Fibroblast of villous mesenchyme (primary cell): ENCODE measurements at places on chromosomes 5 and 9. TPM values are rescaled to one million over a fixed set of nuclear protein-coding genes. Genes with fewer than 3 reads are reported as not detected.

AGTPBP1 gene
- total RNA-seq = 5.5 and 6.9 TPM in 2 replicates

CDC14B gene
- total RNA-seq = 13.2 and 26.8 TPM in 2 replicates

PCDHGA5 gene
- 1.3 and 1.9 TPM in 2 replicates for total RNA-seq

MARCHF11 gene
- not detected in 2 replicates for total RNA-seq

DIMT1 gene
- 35.4 and 47.5 TPM in 2 replicates for total RNA-seq

SLC27A6 gene
- total RNA-seq = under 0.01 and 0.32 TPM in 2 replicates

C5orf46 gene
- total RNA-seq = 0.43 and 4.8 TPM in 2 replicates

CCDC152 gene
- 0.86 and 0.97 TPM in 2 replicates for total RNA-seq

GFPT2 gene
- total RNA-seq = 25.4 and 28.9 TPM in 2 replicates

IL5 gene
- total RNA-seq = not detected in 2 replicates

SHROOM1 gene
- 6.1 and 6.5 TPM in 2 replicates for total RNA-seq

RALGPS1 gene
- total RNA-seq = 1.6 and 2.6 TPM in 2 replicates

GAS1 gene
- 29.3 and 136 TPM in 2 replicates for total RNA-seq

GARNL3 gene
- 0.86 and 1.3 TPM in 2 replicates for total RNA-seq

LHX3 gene
- total RNA-seq = not detected in 2 replicates

C9orf78 gene
- total RNA-seq = 19.3 and 32.4 TPM in 2 replicates

CAVIN4 gene
- total RNA-seq = 0.64 and 1.3 TPM in 2 replicates

SV2C gene
- total RNA-seq = not detected in 2 replicates

EXOC3 gene
- 31.2 and 32.4 TPM in 2 replicates for total RNA-seq

WDR31 gene
- 0.32 and 0.86 TPM in 2 replicates for total RNA-seq

PTTG1 gene
- total RNA-seq = 158 and 180 TPM in 2 replicates

ANKRD31 gene
- total RNA-seq = under 0.01 and 0.32 TPM in 2 replicates

NDOR1 gene
- 7.8 and 11.0 TPM in 2 replicates for total RNA-seq

WDR38 gene
- not detected in 2 replicates for total RNA-seq

LCP2 gene
- not detected in 2 replicates for total RNA-seq

PCDHB15 gene
- under 0.01 TPM in 2 replicates for total RNA-seq

ZNF474 gene
- 0.43 and 0.64 TPM in 2 replicates for total RNA-seq

KLF9 gene
- 34.5 and 37.1 TPM in 2 replicates for total RNA-seq

NTRK2 gene
- not detected in 2 replicates for total RNA-seq

GTF3C4 gene
- total RNA-seq = 18.4 and 22.9 TPM in 2 replicates

GCNT1 gene
- 2.6 and 9.9 TPM in 2 replicates for total RNA-seq

BRIX1 gene
- total RNA-seq = 38.7 and 88.9 TPM in 2 replicates

KIF20A gene
- total RNA-seq = 30.6 and 60.0 TPM in 2 replicates

APC gene
- total RNA-seq = 57.0 and 69.1 TPM in 2 replicates
